ELR (cell line): ENCODE measurements at places on chromosomes 16 and 17.

GRCh38 chr17:73371836-73372235 lies 60.0 kb upstream of the CDC42EP4 start:
- DNase-seq = no peak

GRCh38 chr16:2027024-2028010 lies 615 bp downstream of the NHERF2 start:
- DNase-seq = peak; percentile 56

- DNase-seq = peak; percentile 48
These were observed 46.1 kb upstream of the MYOCD start for GRCh38 chr17:12619459-12620199.

GRCh38 chr16:67207249-67208091 lies 8.5 kb downstream of the ELMO3 start:
- DNase-seq = peak; percentile 84

- peak; percentile 72 for DNase-seq
These were observed 792.0 kb downstream of the KCNJ2 start for GRCh38 chr17:70961341-70961740.

- no peak for DNase-seq
These were observed 54.8 kb downstream of the RMI2 start for GRCh38 chr16:11400076-11400475.

- no peak for DNase-seq
These were observed 20.7 kb upstream of the MED13 start for GRCh38 chr17:62085511-62086408.

DNA sequence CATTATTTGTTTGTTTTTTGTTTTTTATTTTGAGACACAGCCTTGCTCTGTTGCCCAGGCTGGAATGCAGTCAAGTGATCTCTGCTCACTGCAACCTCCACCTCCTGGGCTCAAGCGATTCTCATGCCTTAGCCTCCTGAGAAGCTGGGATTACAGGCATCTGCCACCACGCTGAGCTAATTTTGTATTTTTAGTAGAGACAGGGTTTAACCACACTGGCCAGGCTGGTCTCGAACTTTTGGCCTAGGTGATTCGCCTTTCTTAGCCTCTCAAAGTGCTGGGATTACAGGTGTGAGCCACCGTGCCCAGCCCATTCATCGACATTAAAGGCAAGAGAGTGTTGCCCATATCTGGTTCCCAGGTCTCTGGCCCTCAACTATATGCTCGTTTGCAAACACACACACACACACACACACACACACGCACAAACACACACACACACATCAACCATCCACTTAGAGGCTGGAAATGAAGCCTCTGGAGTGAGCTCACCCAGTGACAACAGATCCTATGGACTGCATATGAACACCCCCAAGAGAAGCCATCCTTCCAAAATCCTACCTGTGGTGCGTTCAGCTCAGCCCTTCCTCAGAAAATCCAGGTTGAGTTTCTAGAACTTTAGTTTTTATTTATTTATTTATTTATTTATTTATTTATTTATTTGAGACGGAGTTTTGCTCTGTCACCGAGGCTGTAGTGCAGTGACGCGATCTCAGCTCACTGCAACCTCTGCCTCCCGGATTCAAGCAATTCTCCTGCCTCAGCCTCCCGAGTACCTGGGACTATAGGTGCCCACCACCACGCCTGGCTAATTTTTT lies 12.3 kb upstream of the SEPHS2 start:
- DNase-seq = no peak

DNA sequence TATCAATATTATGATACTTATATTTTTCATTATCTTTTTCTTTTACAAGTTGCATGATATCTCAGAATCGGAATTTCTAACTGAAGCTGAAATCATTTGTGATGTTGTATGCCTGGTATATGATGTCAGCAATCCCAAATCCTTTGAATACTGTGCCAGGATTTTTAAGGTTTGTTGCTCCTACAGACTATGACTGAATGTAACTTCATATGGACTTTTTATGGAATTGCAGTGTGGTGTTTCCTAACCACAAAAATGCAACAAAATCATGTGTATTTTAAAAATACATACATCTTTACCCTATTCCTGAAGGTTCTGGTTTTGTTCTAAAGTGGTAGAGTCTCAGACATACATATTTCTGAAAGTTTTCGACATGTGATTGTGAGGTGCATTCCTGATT lies 58.8 kb upstream of the RHBDL3 start:
- DNase-seq = peak; percentile 18

DNA sequence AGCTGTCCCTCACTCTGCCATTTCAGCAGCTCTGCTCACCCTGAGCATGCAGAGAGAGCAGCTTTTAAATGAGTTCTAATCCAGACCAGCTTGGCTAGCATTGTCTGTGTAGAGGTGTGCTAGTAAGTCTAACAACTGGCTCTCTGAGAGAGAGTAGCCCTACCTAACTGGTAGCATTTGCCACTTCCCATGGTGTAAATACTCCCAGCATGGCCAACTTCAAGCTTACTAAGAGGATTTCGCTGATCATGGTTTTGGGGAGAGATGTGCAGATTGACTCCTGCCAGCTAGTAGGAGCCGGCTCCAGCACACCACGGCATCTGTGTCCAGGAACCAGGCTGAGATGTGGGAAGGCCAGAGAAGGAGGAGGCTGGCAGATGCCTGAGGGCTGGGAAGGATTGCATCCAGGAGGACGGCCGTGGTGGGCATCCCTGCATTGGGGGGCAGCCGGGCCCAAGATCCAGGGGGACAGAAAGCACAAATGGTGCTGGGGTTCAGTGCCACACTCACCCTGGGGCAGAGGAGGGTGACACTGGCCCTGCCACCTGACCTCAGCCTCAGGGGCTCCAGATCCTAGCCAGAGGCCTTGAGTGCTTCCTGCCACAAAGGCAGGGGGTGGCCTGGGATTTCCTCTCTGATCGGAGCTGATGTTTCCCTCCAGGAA lies 394.9 kb upstream of the TNRC6C start:
- DNase-seq = no peak

DNA sequence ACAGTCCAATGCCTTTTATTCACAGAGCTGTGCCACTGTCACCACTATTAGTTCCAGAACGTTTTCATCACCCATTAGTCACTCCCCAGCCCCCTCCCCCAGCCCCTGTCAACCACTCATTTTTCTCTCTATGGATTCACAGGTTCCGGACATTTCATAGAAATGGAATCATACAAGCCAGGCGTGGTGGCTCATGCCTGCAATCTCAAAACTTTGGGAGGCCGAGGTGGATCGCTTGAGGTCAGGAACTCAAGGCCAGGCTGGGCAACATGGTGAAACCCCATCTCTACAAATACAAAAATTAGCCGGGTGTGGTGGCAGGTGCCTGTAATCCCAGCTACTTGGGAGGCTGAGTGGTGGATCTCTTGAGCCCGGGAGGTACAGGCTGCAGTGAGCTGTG lies 759 bp upstream of the PAM16 start:
- DNase-seq = peak; percentile 78

DNA sequence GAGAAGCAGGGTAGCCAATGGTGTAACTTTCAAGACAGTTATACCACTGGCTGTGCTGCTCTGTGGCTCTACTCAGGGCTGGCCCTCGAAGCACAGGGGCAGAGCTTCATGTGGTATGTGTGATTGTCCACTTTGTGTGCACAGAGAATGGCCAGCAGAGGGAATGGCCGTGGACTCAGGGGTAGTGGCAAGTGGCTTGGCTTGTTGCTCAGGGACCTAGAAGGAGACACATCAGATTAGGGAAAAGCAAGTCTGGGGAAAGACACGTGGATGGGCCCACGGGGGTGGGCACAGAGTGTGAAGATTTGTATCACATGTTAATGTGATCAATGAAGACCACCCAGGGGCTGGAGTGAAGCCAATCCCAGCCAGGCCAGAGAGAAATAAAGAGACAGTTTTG lies 20.0 kb upstream of the XYLT2 start:
- no peak for DNase-seq

DNA sequence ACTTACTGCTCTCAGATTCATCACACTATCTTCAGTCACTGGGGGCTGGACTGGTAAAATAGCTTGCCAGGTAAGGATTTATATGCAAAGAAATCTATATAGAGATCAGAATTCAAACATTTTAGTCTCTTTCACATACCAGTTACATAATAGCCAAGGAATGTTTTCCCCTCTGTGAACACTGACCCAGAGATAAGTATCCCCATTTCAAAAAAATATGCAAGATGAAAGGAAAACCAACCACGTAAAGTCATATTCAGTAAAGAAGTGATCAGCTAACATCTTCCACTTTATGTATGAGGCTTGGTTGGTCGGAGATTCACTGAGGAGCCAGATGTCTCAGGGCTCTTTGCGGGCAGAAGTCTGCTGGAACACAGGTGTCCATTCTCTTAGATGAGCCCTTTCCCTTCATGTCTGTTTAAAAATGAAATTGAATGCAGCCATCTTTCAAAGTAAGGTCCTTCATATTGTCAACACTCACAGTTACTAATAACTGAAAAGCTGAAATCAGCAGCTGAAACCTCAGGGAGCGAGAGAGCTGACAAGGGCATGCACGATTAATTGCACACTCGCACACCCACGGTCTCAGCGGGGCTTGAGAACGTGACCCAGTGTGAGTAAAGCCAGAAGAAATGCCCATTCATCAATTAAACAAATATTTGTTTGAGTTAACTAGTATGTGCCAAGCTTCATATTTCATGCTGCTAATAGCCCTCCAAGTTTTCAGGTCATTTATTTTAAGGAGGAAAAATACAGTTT lies 161.2 kb downstream of the MRTFB start:
- no peak for DNase-seq

DNA sequence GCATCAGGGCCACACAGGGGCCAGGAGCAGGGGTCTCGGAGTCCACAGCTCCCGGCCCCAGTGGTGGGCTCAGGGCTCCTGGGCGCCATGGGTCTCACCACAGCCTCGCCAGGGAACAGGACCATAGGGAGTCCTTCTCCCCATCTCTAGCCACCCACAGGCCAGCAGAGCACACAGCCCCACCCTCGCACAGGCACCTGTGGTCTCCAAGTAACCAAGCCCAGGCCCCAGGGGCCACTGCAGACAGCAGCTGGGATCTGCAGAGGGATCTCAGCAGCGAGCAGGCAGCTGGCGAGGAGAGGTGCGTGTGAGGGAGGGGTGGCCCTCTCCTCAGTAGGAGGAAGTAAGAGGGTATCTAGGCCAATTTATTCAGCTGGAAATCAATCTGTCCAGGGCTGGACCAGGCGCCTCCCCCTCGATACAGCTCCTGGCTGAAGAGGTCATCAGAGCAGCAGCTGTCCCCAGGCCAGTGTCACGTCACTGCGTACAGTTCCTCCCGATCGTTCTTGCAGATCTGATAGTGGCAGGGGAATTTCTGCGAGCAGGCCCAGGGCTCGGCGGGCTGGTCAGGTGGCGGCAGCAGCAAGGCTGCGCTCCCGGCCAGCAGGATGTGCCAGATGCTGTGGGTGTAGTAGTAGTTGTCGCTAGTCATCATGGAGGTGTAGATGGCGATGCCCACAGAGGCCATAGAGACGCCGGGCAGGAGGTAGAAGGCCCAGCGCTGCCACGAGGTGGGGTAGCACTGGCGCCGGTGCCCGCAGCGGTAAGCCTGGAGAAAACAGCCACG lies 1.4 kb upstream of the MRPL28 start:
- DNase-seq = no peak

DNA sequence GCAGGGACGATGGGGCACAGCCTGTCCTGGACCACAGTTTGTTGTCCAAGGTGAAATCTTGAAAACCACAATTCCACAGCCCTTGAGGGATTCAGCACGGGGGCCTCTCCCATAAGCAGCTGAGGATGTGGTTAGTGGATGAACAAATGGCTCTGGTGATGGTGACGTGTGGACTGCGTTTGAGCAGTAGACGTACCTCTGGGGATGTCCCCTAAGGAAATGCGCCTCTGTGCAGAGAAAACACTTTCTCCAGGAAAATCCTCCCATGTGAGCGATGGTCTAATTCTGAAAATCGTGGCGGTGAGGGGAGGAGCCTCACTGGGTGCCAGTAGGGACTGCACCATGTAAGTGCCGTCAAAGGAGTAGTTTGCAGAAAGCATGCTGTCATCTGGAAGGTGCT lies 2.7 kb upstream of the SEPTIN12 start:
- DNase-seq = no peak

DNA sequence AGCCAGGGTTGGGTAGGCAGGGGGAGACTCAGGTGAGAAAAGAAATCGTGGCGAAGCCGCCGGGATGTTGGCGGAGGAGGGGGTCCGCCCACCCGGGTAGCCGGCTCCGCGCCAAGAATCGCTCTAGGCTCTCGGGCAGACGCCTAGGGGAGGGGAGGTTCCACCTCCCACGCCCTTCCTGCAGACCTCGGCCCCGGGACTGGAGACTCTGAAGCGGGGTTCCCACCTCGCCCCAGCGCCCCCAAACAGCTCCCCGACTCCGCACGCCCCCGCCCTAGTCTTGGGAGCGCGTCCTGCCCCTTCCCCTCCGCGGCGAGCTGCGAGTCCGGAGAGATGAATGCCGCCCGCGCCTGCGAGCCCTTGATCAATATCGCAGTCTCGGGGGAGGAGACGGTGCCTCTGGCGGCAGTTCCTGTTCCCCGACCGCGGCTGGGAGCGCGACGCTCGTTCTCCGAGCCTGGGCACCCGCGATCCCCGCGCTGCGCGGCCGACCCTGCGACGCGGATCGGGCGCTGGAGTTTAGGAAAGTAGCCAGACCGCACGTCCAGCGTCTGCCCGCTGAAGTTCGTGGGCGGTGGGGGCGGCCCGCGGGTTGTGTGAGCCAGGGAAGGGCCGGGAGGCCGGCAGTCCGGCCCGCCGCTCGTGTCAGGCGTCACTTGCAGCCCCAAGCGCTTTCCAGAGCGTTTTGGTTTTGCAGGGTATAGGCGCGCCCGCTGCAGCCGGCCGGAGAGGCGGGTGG lies 790 bp downstream of the CRHR1 start:
- DNase-seq = peak; percentile 26

DNA sequence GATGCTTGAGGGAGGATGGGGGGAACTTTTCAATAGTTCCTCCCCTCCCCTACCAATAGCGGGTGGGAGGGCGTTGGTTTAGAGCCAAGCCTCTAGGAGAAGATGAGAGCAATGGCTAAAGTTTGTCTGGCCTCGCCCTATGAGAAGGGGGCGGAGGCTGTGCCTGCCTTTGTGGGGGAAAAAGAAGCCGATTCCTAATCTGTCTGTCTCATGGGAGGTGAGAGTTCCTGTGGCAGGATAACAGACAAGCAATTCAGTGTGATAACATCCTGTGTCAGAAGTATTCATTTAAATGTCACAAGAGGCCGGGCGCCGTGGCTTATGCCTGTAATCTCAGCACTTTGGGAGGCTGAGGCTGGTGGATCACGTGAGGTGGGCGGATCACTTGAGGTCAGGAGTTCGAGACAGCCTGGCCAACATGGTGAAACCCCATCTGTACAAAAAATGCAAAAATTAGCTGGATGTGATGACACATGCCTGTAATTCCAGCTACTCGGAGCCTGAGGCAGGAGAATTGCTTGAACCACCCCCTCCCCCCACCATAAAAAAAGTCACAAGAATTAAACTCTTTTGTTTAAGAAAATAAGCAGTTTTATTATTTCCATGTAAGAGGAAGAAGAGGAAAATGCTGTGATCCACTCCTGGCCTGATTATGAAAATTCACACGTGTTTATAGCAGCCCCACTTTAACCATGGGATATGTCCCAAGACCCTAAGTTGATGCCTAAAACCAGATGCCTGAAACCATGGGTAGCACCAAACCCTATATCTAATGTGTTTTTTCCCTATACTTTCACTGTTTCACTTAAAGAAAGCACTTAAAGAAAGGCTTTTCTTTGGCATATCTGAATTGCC lies 1.7 kb downstream of the SLFN5 start:
- DNase-seq = peak; percentile 96
